ENCODE measurements at places on chromosomes 3 and 15. TPM values are rescaled to one million over a fixed set of nuclear protein-coding genes. Genes with fewer than 3 reads are reported as not detected.

MYNN gene
- total RNA-seq, result 15.0 TPM

GRCh38 chr3:180888992-180889560 is 23.4 kb upstream of the FXR1 start:
- H3K27ac ChIP-seq, result no peak overlapping the region
- H3K4me3 ChIP-seq, result no peak overlapping the region
- no peaks in the 10 kb centered on the region for H3K4me1 ChIP-seq
- H3K36me3 ChIP-seq, result no peaks in the 10 kb centered on the region
- DNase-seq, result no peak
- no peaks in the 10 kb centered on the region for H3K27me3 ChIP-seq

GRCh38 chr15:75065467-75065850 is 42.1 kb downstream of the PPCDC start:
- no peak overlapping the region for H3K27ac ChIP-seq
- no peaks in the 10 kb centered on the region for H3K36me3 ChIP-seq
- no peaks in the 10 kb centered on the region for H3K27me3 ChIP-seq
- no peak overlapping the region for H3K4me3 ChIP-seq

DNA sequence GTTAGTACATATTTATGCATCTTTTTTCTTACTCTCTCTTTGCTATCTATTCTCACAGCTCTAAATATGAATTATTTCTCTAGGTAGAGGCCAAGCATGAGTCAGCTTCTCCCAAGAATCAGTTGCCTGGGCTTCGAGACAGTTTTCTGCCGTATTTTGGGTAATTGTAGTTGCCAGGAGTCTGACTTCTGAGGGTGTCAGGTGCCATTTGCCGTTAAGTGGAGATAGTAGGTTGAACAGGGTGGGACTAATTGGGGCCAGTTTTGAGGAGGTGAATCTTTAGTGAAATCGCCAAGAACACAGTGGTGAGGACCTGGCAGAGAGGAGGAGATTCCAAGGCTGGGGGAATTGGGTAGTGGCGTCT is 7.8 kb upstream of the NRROS start:
- no peak for DNase-seq
- peak overlapping the region; percentile 67 for H3K4me3 ChIP-seq
- H3K36me3 ChIP-seq, result no peaks in the 10 kb centered on the region

- no peaks in the 10 kb centered on the region for H3K27me3 ChIP-seq
- peaks cover 26% of the 10 kb centered on the region for H3K4me1 ChIP-seq
- no peak overlapping the region for H3K27ac ChIP-seq
- no peaks in the 10 kb centered on the region for H3K36me3 ChIP-seq
Measured at GRCh38 chr15:59366333-59367021, 6.2 kb downstream of the MYO1E start.

DNA sequence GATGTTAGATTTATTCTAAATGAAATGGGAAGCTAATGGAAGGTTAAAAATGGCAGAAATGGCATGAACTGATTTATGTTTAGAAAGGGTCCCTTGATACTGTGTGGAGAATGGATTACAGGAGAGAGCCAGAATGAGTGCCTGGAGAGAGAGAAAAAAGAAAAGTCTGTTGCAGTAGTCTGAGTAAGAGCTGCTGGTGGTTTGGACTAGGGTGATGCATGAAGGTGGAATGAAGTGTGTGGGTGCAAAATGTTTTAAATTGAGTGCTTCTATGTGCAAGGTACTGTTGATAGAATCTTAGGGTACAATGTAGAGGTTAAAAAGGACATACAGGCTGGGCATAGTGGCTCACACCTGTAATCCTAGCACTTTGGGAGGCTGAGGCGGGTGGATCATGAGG is 11.4 kb upstream of the MGA start:
- no peaks in the 10 kb centered on the region for H3K36me3 ChIP-seq
- no peaks in the 10 kb centered on the region for H3K27me3 ChIP-seq
- H3K4me1 ChIP-seq, result peaks cover 5% of the 10 kb centered on the region
- no peak for DNase-seq
- H3K4me3 ChIP-seq, result no peak overlapping the region

- peaks cover 4% of the 10 kb centered on the region for H3K27me3 ChIP-seq
- peaks cover 5% of the 10 kb centered on the region for H3K4me1 ChIP-seq
- DNase-seq, result no peak
- H3K27ac ChIP-seq, result no peak overlapping the region
- H3K4me3 ChIP-seq, result no peak overlapping the region
- no peaks in the 10 kb centered on the region for H3K36me3 ChIP-seq
Measured at GRCh38 chr3:56314842-56315241, 153.4 kb downstream of the ERC2 start.

MYH15 gene
- 1.0 TPM for total RNA-seq

- H3K36me3 ChIP-seq, result no peaks in the 10 kb centered on the region
- no peaks in the 10 kb centered on the region for H3K27me3 ChIP-seq
- H3K27ac ChIP-seq, result no peak overlapping the region
- H3K4me1 ChIP-seq, result peaks cover 28% of the 10 kb centered on the region
- H3K4me3 ChIP-seq, result no peak overlapping the region
Measured at GRCh38 chr3:149611149-149611548, 46.7 kb downstream of the WWTR1 start.

- no peaks in the 10 kb centered on the region for H3K27me3 ChIP-seq
- H3K4me3 ChIP-seq, result no peak overlapping the region
- no peak overlapping the region for H3K27ac ChIP-seq
- peaks cover 30% of the 10 kb centered on the region for H3K4me1 ChIP-seq
- H3K36me3 ChIP-seq, result no peaks in the 10 kb centered on the region
- no peak for DNase-seq
Measured at GRCh38 chr3:113057117-113057516, 66.3 kb downstream of the GTPBP8 start.

DNA sequence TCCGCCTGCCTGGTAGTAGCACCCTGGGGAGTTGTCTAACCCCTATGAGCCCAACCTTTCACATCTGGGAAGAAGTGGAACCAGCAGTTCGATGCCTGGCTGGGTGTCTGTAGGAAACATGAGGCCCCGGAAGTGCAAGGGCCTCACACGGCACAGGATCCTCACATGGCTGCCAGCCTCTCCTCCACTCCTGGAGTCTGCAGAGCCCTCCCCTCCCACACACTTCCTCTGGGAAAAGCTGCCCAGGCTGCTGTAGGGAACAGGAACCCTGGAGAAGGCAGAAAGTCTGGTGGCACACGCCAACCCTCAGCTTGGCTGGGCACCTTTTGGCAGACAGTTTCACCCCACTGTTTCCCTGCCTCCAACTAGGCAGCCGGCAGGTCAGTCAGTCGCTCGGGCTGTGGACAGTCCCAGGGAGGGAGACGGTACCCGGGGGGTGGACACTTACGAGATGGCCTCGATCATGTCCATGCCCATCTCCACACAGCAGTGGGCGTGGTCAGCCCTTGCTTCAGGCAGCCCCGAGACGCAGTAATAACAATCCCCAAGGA is 118.4 kb downstream of the ADCY5 start:
- no peaks in the 10 kb centered on the region for H3K36me3 ChIP-seq
- no peak overlapping the region for H3K27ac ChIP-seq
- no peaks in the 10 kb centered on the region for H3K27me3 ChIP-seq

DNA sequence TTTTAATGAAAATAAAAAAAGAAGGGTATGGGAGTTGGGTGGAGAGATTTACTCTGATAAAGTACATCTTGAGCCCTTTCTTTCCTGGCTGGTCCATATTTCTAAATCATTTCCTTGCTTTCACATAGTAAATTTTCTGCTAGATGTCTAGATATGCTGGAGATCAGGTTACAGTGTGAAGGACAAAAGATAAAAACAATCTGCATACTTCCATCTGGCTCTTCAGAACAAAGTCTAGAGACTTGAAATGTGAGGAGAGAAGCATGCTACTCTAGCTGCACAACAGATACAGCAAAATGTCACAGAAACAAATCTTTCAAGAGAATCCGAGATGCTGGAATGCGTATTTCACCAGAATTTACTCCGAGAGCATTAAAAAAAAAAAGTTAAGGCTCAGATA is 42.2 kb downstream of the FOXP1 start:
- no peaks in the 10 kb centered on the region for H3K36me3 ChIP-seq
- DNase-seq, result no peak

- no peak overlapping the region for H3K4me3 ChIP-seq
- no peaks in the 10 kb centered on the region for H3K4me1 ChIP-seq
- H3K36me3 ChIP-seq, result no peaks in the 10 kb centered on the region
Measured at GRCh38 chr3:53588122-53588521, 93.7 kb downstream of the CACNA1D start.

GPR149 gene
- total RNA-seq, result not detected

Data from lower lobe of right lung (tissue), 2 donors.